Anterior cingulate cortex (tissue), 58 donors: ENCODE measurements at places on chromosomes 12 and 14.

DNA sequence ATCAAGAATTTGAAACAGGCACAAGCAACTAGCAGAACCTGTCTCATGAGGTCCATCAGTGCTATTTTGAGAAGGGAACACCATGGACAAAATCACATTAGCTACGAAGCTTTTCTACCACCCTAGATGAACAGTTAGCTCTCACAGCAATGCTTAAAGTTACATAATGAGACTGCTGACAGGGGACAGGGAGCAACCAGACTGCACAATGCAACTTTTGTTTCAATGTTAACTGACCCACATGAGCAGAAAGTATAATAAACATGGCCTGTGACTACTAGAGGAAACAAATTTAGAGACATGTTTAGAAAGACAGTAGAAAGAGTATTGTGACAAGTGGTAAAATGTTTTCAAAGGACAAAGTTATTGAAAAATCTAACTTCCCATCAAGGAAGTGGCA is 282.8 kb downstream of the CEP128 start:
- DNase-seq = no peak

DNA sequence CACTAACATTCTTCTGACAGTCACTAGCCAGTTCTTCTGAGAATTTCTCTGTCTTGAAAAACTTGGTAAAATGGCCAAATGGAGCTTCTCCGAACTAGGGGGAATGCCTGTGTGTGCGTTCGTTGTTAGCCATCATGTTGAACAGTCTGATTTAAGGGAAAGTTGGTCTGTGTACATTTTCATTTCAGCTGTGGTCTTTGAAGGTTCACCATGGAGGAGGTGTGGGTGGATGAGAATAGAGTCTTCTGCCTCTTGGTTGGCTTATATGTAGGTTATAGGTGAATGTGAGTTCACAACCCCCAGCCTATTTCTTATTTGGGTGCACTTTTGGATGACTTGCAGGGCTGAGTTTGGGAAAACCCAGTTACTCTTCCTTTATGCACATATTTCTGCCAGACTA is 12.9 kb downstream of the ETV6 start:
- no peak for DNase-seq

- no peak for DNase-seq
Observed at GRCh38 chr14:65461730-65462129, 49.2 kb downstream of the FUT8 start.

DNA sequence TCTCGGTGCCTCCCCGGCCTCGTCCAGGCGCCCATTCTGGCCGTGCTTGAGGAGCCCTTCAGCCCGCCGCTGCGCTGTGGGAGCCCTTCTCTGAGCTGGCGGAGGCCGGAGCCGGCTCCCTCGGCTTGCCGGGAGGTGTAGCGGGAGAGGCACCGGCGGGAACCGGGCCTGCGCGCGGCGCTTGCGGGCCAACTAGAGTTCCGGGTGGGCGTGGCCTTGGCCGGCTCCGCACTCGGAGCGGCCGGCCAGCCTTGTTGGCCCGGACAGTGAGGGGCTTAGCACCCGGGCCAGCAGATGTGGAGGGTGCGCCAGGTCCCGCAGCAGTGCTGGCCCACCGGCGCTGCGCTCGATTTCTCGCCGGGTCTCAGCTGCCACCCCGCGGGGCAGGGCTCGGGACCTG is 168.7 kb upstream of the RPL10L start:
- DNase-seq = no peak

- no peak for DNase-seq
Observed at GRCh38 chr12:106045251-106045674, 93.5 kb downstream of the NUAK1 start.

- DNase-seq = no peak
Observed at GRCh38 chr12:95681210-95681765, 109.3 kb downstream of the NTN4 start.

DNA sequence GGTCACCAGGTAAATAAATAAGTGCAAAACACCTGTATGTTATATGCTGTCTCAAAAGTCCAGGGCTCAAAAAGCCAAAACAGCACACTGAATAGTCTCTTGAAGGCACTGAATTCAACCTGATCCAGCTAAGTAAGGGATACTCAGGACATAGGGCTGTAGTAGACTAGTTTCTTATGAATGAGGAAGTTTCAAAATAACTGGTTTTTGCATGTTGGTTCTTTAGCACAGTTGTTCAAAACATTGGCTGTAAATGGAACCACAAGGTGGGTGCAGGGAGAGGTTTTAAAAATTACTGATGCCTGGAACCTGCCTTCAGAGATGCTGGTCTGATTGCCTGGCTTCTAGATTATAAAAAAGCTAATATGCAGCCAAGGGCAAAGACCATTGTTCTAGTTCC is 34.1 kb downstream of the NDUFA12 start:
- no peak for DNase-seq

- DNase-seq = no peak
Observed at GRCh38 chr12:123151457-123152454, 866 bp upstream of the PITPNM2 start.

DNA sequence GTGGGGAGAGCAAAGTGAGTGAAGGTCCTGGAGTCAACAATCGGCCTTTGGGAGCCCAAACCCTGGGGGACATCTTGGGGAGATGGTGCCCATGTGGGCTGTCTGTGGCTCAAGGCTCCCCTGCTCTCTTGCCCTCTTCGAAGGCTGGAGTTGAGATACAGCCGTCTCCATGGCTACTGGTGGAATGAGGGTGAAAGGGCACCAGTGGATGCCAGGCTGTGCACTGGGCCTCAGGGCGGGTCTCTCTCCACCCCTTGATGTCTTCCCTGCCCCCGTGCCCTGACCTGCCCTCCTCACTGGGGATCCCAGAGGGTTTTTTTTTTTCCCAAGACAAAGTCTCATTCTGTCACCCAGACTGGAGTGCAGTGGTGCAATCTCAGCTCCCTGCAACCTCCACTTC is 2.0 kb upstream of the ANKRD9 start:
- DNase-seq = no peak

GRCh38 chr12:69238589-69239351 is 599 bp upstream of the CPSF6 start:
- no peak for DNase-seq

DNA sequence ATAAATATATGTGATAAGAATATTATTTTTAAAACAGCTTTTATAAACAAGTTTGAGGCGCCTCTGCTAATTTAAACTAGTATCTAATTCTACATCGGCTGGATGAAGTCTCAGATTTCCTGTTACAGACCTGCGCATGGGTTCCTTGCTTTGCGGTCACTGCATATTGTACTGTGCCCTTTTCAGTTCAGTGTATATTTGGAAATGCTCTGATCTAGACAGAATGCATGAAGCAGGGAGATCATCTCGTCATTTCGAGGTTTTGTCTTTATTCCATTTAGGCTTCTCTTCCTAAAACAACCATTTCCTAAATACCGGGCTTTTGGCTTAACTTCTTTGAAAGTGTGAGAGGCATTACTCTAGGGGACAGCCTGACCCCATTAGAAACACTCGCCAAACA is 25.6 kb downstream of the CRACR2A start:
- DNase-seq = no peak

- peak; percentile 66 for DNase-seq
Observed at GRCh38 chr12:101666052-101666728, 31.2 kb upstream of the CHPT1 start.

DNA sequence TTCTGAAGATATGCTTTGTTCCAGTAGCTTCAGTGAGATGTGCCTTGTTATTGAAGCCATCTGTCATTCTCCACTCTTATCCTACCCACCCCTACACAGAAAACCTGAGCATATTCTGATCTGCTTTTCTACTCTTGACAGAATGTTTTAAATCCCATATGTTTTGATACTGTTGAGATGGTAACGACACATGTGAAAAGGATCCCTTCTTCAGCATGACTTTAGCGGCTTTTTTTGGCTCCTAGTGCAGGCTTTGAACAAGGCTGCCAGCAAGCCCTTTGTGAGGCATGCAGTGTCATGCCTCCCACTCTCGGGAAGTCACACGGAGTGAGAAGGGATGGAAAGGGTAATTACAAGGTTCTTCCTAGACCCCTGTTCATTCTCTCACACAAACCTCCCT is 228.8 kb upstream of the RGS6 start:
- DNase-seq = no peak

GRCh38 chr14:43647302-43647701 is 859.8 kb downstream of the FSCB start:
- DNase-seq = no peak

GRCh38 chr14:53409969-53410368 is 256.8 kb upstream of the DDHD1 start:
- DNase-seq = no peak

DNA sequence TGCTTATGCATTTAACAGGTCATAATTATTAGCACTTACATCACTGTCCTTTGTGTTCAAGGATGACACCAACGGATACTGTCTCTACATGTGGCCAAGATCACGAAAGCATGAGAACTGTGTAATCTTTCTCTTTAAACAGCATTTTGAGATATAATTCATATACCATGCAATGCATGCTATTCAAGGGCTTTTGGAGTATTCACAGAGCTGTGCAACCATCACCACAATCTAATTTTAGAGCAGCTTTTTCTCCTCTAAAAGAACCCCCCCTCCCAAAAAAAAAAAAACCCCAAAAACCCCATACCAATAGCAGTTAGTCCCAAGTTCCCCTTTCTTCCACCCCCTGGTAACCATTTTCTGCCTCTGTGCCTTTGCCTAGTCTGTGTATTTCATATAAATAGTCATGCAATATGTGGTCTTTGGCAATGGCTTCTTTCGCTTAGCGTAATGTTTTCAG is 60.6 kb downstream of the SPRING1 start:
- DNase-seq = no peak

GRCh38 chr12:52850681-52851080 is 1.9 kb upstream of the KRT78 start:
- no peak for DNase-seq

DNA sequence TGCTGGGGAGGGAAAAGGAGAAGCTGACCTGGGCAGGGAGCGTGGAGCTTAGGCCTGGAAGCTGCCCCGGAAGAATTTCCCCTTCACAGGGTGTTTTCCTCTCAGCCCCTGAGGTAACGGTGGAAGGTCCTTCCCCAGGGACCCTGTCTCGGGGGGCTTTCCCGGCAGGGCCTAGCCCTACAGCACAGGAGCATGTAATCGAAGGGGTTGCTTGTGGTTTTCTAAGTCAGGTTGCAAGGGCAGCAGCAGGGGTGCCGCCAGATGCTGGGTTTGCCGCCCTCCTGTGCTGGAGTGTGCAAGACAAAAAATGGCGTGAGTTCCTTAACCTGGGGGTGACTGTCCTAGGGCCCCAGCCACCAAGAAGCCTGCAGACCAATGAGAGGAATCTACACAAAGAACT is 1.6 kb upstream of the KRT74 start:
- DNase-seq = no peak

DNA sequence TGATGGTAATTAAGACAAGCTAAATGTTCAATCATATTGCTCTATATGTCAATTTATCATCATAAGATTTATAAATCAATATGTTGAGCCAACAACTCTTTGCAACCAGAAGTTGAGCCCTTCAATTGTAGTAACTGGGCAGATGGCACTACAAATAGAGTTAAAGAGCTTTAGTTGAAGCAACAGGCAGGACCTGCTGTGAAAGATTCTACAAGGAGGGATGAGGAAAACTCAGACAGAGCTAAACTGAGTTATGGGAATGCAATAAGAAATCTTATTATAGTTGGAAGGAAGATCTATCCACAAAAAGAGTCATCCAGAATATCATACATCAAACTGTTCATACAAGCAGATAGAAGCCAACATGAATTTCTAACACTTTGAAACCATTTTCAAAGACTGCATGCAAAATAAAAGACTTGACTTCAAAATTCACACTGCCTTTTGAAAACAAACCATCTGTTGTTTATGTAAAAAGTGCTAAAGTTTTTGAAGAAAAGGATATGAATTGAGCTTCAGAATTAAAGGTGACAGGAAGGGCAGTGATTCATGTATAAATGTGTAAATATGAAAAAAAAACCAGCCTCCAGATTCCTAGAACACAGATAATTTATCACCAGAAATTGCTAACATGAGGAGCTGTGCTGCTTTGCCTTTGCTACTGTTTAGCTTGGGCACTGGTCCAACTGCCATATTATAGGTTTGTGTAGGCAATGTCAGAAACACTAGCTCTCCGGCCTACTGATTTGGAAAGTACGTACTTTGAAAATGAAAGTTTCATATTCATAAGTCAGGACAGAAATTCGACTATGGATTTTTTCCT is 133.2 kb downstream of the SLC35F4 start:
- no peak for DNase-seq

GRCh38 chr14:94109915-94110250 is 653 bp upstream of the IFI27 start:
- DNase-seq = no peak

- no peak for DNase-seq
Observed at GRCh38 chr12:48028541-48029431, 24.5 kb upstream of the COL2A1 start.

- no peak for DNase-seq
Observed at GRCh38 chr12:9325471-9325870, 117.3 kb upstream of the PZP start.

DNA sequence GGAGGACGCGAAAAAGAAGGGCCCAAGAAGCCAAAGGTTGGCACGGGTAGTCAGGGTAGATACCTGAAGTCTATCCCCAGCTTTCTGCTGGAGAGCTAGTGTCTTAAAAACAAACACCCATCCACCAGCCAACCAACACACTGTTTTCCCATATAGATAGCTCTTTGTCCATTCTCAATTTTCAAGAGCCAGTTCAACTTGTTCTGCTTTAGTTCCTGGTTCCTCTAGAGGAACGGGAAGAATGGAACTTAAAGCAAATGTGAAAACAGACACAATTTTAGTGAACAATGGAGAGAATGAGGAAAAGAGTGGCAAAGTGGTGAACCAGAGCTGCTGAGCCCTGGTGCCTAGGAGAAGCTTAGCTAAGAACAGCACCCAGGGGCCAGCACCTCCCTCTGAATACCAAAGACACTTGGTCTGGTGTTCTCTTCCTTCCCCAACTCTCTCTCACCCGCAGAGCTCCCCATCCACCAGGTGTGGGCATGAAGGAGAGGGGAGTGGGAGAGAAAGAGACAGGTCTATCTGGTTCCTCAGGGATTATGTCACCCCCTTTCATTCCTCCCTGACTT is 3.8 kb downstream of the NDRG2 start:
- DNase-seq = no peak

DNA sequence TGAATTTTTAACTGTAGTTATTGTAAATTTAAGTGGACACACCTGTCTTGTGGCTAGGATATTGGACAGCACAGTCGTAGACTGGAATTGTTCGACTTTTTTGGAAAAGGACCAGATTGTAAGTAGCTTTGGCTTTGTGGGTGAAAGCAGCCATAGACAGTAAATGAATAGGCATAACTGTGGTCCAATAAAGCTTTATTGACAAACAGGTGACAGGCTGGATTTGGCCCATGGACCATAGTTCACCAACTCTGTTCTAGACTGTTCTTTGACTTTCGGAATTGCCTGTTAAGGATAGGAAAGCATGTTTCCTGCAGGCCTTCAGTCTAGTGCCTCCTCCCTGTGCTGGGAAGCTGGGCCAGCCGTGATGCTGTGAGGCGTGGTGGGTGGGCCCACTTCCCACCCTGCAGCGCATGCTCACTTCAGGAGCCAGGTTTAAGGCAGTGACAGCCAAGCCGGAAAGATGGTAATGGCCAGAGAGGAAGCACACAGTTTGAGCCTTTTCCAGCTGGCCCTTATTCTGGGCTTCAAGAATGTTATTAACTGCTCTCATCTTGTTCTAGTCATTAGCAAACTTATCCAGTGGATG is 51.8 kb downstream of the PPP2R5C start:
- DNase-seq = no peak
